ENCODE measurements at places on chromosomes 13 and 19.
A peak's percentile ranks its signal among the peaks of the same experiment; 100 is the strongest.

DNA sequence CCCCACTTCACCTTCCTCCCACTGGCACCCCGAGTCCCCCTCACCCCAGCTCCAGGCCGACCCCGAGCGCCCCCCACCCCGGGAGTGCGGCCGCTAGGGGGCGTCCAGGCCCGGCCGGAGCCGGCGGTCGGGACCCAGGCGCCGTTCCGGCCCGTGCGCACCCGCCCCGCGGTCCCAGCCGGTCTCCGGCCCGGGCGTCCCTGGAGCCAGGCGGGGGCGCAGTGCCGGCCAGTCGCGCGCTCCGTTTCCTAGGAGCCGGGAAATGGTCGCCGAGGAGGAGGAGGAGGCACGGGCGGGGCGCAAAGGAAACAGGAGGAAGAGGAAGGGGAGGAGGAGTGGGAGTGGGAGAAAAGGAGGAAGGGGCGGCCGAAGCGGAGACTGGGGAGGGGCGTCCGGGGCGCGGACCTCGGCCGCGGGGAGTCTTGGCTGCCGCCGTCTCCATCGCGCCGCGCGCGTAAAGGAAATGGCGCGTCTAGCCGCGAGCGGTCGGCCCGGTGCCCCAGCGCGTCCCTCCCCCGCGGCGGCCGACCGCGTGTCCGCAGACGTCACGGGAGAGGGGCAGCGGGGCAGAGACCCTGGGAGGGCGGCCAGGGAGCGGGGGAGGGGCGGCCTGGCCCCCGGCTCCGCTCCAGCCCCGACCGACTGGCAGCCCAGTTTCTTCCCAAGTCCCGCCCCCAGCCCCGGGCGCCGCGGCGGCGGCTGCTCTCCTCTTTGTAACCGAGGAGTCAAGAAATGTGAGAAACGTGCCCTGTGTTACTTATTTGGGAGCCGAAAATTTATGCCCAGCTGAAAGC, 1.1 kb upstream of the KCTD15 start:
- DNase-seq, result peak; percentile 72

DNA sequence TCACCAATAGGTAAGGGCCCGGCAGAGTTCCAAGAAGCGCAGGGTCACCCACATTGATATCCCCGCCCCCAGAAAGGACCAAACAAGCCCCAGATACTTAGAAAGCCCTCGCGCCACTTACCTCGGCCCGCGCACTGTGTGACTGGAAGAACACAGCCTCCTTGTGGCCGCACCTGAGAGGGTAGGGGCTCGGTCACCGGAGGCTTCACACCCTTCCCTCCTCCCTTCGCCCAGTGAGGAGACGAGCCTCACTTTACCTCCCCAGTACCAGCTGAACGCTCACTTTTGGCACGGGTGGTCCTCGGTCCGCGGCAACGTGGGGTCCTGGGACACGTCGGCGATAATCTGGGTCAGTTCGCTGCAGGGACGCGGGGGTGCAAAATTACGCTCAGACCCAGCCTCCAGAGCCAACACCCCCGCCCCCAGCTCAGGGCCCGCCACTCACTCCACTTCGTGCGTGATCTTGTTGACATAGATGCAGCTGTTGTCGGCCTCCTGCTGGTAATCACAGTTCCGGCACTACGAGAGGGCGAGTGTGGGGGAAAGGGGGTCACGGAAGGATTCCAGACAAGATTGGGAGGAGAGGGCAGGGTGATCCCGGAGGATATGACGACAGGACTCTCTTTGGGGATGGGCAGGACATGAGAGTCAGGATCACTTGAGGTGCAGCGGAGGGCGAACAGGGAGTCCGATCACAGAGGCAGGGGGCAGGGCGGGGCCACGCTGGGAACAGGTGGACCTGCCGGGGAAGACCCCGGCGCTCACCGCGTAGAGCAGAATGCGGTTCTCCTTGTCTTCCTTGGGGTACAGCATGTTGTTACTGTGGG, 568 bp downstream of the POLR2I start:
- DNase-seq, result no peak

- peak; percentile 10 for DNase-seq
Observed at GRCh38 chr13:25943658-25944057, 108.2 kb downstream of the SHISA2 start.

- DNase-seq, result no peak
Observed at GRCh38 chr19:42247640-42248199, 5.3 kb upstream of the GSK3A start.
